Ureter (tissue), 1 donor: ENCODE measurements at places on chromosomes 5 and 9.

- DNase-seq = peak; percentile 77
Observed at GRCh38 chr5:36692791-36693763, 86.7 kb downstream of the SLC1A3 start.

DNA sequence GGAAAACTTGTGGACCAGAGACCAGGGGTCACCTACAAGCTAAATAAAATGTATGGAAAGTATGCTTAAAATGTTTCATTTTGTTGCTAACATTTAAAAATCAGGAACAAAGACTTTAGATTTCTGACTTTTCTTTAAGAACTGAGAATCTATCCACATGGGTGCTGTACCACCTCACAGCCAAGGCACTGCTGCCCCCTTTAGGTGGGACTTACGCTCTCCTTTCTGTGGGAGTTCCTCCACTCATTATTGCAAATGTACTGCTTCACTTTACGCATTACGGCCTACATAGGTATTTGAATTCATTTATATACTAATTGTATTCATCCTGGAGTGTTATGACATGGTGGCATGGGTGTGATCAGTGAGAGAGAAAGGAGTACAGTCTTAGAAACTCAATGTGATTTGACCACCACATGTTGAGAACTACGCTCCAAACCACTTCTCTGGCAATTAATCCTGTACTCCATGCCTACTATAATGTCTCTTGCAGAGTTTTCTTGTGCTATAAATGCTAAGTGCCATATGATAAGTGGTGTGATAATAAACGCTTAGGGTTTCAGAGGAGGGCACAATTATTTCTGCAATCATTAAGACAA is 24.7 kb upstream of the CETN3 start:
- DNase-seq = no peak

DNA sequence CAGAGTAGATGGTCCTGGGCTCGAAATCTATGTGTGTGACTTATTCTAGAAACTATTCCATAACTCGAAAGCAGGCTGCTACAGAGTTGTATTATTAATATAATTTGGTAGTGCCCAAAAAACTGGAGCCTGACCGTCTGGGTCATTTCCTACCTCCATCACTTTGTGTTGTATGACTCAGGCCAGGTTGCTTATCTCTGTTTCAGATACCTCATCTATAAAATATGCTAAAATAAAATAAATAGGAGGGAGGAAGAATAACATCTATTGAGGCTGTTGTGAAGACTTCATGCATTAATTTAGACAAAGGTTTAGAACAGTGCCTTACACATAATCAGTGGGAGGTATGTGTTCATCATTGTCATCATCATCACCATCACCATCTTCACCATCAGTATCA is 57.7 kb downstream of the PDE4D start:
- DNase-seq = no peak

GRCh38 chr9:35476596-35476995 is 13.3 kb upstream of the RUSC2 start:
- DNase-seq = no peak

- DNase-seq = no peak
Observed at GRCh38 chr9:26462751-26463150, 429.9 kb downstream of the CAAP1 start.

- DNase-seq = no peak
Observed at GRCh38 chr5:150035139-150035895, 34.8 kb downstream of the HMGXB3 start.

GRCh38 chr5:147393874-147394672 is 115.8 kb downstream of the DPYSL3 start:
- no peak for DNase-seq

GRCh38 chr9:126791406-126792230 is 13.2 kb upstream of the ZBTB43 start:
- no peak for DNase-seq

GRCh38 chr5:17182981-17183380 is 34.5 kb upstream of the BASP1 start:
- DNase-seq = no peak

DNA sequence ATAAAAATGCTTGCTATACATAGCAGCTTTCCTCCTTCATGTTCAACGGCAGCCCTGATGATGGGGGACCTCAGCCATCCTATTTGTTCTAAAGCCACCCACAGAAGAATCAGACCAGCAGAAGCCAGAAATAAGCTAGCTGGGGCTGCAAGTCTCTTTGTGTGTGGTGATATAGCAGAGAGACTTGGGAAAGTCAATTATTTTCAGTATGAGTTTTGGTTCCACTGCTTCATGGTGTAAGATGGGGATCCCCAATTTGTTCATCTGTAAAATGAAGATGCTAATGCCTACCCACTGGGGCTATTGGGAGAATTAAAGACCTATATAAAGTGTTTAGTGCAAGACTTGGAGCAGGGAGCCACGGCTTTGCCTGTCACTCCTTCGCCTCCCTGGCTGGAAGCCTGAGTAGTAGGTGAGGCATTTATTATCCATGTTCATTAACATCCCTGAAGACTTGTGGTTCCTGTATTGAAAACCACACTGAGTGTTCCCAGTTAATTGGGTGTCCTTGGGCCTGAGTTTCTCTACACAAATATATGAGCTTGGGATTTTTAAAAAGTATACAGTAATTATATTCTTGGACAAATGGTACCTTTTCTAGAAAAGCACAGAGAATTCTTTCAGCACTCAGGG is 210.1 kb upstream of the SLC24A2 start:
- no peak for DNase-seq

DNA sequence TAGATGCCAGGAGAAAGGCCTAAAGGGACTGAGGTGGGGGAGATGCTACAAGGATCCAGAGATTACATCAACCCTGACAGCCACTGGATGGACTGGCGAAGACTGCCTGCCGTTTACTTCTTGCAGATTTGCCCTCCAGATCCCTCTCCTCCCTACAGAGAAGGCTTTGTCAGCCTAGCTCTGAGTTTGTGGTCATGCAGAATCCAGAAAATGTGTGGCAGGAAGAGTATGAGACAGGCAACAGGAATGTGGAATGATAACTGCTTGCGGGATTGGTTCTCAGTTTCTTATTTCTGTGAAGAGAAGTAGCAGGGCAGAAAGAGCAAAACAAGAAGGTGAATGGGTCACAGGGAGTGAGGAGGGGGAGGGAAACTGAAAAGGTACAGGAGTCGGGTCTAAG is 129.6 kb downstream of the TLE1 start:
- no peak for DNase-seq

- no peak for DNase-seq
Observed at GRCh38 chr5:72634444-72634843, 127.2 kb upstream of the ZNF366 start.

DNA sequence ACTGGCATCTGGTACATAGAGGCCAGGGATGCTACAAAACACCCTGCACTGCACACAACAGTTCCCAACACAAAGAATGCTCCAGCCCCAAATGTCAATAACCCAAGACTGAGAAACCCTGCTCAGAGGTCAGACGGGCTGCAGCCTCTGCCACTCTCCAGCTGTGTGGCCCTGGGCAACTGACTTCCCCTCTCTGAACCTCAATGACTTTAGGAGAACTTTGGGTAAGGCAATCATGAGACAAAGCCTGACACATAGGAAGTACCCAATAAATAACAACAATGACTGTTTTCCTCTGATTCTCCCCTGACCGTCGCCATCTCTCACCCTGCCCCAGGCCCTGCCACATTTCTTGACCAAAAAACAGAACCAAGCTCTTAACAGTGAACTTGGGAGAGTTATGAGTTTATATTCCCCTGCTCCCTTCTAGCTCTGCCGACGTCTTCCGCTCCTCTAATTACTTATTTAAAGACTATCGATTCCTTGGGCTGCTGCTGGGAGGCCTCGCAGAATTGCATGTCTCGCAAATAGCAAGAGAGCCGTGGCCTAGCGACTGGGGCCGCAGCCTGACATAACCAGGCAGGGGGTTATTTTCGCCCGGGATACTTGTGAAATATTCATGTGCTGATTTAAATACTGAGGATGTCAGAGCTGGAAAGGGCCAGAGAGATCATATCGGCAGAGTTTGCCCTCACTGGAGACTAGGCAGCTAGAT is 24.5 kb upstream of the CRB2 start:
- DNase-seq = no peak

DNA sequence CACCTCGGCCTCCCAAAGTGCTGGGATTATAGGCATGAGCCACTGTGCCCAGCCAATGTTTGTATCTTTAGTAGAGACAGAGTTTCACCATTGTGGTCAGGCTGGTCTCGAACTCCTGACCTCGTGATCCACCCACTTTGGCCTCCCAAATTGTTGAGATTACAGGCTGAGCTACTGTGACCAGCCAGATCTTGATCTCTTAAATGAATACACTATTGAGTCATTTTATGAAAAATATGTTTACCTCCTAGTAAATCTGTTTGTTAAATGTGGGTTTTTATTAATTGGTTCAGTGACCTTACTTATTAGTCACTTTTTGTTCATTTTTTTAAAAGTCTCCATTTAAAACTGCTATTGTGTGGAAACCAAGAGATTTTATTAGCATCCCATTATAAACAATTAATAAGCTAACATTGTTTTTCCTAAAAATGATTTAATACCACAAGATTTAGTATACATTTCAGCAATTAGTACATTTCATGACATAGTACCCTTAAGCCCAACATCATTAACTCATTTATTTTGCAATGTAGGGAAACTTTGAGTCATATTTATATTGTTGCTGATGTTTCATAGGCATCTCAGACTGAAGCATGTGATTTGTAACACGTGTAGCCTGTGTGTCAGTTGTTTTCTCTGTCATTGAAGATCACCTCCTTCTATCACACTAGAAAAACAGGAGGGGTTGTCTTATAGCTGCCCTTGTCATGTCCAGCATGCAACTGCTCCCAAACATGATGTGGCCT is 261.2 kb downstream of the TAF11L14 start:
- no peak for DNase-seq

DNA sequence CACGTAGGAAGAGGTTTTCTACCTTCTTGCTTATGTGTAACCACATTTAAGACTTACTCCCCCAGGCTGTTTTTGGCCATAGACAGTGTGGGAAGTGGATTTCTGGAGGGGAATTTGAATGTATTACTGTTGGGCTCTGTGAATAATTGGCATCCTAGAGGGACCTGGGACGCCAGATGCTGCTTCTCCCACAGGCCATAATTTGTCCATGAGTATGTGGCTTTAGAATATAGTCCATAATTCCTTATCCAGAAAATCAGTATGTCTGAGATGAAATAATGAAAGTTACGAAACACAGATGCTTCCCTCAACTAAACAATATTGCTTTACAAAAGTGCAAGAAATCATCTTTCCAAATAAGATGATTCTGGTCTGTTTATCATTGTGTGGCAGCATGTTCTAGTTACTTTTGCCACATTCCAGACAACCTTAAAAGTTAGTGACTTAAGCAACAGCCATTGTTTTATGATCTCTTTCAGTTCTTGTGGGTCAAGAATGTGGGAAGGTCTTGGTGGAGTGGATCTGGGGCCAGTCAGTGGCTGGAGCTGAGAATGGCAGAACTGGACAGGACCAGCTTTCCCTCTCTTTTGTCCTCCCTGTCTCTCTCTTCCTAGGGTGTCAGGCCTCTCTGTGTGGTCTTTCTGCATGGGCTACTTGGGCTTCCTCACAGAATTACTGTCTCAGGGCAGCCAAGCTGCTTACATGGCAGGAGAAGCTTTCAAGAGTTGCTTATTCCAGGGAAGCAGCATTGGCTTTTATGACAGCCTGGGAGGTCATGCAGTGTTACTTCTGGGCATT is 79.4 kb downstream of the FBXL7 start:
- DNase-seq = no peak

DNA sequence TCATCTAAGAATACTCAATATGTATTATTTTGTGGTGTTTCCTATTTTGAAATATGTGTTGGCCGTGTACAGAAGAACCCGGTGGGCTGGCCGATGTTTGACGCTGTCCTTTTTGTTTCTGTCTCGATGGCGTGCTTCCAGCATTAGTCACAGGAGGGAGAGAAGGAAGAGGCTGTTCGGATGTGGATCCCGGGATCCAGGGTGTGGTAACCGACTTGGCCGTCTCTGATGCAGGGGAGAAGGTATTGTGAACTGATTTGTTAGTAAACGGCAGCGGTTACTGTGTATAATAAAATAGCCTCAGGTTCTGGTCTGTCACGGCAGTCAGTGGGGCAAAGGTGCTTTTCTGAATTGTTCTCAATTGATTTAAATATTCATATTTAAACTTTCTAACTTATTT is 275.0 kb downstream of the ARHGEF28 start:
- no peak for DNase-seq

GRCh38 chr9:81002242-81002641 is 687.1 kb downstream of the TLE1 start:
- DNase-seq = no peak

GRCh38 chr5:78132507-78132906 is 162.0 kb downstream of the AP3B1 start:
- DNase-seq = no peak

DNA sequence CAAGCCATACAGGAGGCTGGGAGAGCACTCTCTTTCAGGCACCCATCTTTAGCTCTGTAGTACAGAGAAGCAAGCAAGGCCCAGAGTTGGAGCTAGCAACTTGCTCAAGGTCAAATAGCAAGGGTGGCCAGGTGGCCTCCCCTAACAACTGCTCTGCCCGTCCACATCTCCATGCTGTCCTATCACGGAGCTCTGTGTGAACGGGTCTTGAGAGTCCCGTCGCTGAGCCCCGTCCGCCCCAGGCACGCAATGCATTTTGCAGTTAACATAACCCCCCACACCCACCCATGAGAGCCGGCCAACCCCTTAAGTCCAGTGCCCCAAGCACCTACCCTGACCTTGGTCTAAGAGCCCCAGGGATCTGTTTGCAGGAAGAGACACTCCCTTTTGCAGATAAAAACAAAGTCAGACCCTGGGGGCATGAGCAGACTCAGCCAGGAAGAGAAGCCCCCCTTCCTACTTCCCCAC is 1.5 kb downstream of the RNF44 start:
- no peak for DNase-seq

DNA sequence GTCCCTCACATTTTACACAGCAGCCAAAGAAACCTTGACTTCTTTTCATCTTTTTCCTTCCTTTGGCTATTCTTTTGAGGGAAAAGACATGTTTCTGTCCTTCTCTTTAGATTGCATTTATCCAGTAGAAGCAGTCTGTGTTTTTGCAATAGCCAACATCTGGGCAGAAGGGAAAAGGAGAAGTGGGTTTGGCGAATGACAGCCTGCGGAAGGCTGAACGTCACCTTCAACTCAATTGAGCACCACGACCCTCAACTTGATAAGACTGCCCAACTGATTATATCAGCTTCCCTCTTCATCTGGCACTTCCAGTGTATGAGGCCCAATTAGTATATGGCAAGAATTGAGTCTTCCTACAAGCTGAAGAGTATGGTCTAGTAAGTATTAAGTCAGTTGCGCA is 1997.6 kb upstream of the WWC1 start:
- DNase-seq = no peak

DNA sequence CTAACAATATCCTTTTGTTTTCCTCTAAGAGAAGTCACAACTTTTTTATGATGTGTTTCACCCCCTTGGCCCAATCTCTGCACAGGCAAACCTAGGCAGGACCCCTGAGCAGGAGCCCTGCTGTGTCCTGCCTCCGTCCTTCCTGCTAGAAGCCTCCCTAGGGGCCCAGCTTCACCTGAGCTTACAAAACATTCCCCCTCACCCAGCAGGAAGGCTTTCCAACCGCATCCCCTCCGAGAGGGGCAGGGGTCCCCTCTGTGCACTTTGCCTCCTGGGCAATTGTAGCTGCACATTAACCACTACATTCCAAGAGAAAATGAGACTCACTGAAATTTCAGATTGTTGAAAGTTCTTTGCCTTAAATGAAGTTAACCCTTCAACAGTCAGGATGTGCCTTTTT is 176.2 kb downstream of the IRX2 start:
- no peak for DNase-seq

- DNase-seq = no peak
Observed at GRCh38 chr9:20043461-20043860, 254.6 kb upstream of the SLC24A2 start.
